Transverse colon (tissue), 4 donors: ENCODE measurements at places on chromosomes 16 and 17. TPM values are rescaled to one million over a fixed set of nuclear protein-coding genes. Genes with fewer than 3 reads are reported as not detected.

- no peak overlapping the region for H3K4me3 ChIP-seq
- H3K27ac ChIP-seq, result no peak overlapping the region
- H3K36me3 ChIP-seq, result no peaks in the 10 kb centered on the region
- H3K27me3 ChIP-seq, result no peaks in the 10 kb centered on the region
- DNase-seq, result no peak
Observed at GRCh38 chr16:48914070-48914469, 304.1 kb upstream of the N4BP1 start.

DNA sequence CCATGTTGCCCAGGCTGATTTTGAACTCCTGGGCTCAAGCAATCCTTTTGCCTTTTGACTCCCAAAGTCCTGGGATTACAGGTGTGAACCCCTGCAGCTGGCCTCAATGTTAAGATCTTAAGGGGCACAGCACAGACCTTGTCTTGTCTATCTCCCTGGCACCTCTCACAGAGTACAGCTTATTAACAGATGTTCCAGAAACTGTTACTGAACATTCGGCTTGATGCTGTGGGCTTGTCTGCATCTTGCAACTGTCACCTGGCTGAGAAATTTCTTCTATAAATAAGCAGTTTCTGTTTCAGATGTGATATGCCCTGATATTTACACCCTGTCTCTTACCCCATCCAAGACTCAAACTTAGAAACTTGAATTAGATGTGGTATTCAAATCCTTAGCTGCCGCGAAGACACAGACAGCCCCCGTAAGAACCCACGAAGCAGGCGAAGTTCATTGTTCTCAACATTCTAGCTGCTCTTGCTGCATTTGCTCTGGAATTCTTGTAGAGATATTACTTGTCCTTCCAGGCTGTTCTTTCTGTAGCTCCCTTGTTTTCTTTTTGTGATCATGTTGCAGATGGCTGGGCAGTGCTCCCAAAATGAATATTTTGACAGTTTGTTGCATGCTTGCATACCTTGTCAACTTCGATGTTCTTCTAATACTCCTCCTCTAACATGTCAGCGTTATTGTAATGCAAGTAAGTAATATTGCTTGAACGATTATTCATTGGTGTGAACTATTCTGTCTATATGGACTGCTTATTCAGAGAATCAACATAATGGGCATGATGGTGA is at the start of gene TNFRSF17:
TNFRSF17 (plus strand) TSS at position 450 of the 791 bp plus-strand sequence; CDS start at position 565, 115 bp downstream.
- H3K27ac ChIP-seq, result no peak within 1 kb of the TSS
- H3K4me3 ChIP-seq, result no peak within 1 kb of the TSS
- H3K27me3 ChIP-seq, result no peaks in the 10 kb centered on the region
- no peaks in the 10 kb centered on the region for H3K36me3 ChIP-seq
- DNase-seq, result peak; percentile 13

The KRTAP16-1 gene
- total RNA-seq, result not detected

The PRDM7 gene
- not detected for total RNA-seq
